Foreskin fibroblast (primary cell): ENCODE measurements at places on chromosomes 6 and 20.
A peak's percentile ranks its signal among the peaks of the same experiment; 100 is the strongest.

DNA sequence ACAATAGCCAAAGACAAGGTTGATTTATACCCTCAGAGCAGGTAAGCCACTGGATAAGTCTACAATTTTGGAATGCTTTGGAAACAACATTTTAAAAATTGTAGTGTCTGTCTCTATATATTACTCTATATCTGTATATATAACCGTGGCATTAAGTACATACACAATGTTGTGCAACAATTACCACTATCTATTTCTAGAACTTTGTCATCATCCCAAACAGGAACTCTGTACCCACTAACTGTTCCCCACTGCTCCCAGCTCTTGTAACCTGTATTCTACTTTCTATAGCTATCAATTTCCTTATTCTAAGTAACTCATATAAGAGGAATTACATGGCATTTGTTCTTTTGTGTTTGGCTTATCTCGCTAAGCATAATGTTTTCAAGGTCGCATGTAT lies 78.2 kb upstream of the ASCC3 start:
- no peak for DNase-seq

DNA sequence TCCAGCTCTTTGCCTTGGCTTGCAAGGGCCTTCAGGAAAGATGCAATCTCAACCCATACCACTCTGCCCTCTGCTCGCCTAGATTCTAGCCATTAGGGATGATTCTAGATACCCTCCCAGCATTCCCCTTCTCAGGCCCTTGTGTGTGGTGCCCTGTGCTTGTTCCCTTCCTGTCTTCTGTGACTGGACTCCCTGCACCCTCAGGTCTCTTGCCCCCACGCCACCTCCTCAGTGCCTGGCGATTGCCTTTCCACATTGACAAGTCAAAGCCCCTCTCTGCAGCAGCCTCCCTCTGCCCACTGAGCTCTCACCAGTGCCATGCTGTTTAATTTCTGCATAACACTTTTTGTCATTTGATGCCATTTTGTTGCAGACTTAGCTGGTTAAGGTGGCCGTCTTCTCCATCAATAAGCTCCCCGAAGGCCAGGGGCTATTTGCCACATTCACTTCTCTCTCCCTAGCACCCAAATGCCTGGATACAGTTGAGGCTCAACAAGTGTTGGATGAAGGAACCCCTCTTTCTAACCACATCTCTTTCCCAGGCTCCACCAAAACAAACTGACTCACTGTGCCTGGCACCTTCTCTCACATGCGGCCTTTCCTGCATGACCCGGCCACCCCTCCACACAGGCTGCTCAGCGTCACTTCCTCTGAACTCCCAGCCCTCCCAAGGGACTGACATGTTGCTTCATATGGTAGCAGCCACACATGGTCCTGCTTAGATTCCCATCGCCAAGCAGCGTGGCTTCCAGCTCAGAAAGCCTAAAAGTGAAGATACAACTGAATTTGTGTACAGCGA lies 4.6 kb upstream of the TXNDC5 start:
- DNase-seq, result peak; percentile 92

DNA sequence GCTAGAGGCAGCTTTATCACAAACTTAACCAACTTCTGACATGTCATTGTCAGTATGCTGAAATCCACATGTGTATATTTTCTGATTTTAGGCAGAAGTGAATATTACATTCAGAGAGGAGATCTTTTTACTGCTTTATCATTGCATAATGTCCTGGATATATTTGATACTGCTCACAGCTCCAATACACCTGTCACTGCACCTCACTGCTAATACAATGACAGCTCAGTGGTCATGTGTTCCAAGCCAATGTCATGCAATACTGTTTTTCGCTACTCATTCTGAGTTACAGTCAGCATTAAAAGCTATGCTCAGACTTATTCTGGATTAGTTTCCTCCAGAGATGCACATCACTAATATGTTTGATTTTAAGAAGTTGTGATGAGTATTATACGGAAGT lies 1604.6 kb downstream of the HACE1 start:
- no peak for DNase-seq

DNA sequence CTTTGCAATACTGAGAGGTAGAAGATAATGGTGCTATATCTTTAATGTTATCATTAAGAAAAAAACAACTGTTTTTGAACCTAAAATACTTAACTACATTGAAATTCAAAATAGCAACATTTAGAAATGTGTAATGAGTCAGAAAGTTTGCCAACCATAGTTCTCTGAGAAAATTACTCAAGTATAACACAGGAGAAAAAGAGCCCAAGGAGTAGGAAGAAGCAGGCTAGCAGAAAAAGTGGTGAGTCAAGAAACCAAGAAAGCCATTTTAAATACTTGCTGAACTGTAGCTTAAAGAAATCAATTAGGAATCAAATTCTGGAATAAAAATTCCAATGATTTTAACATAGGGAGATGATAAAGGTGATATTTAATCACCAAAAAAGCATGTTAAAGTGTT lies 181.0 kb upstream of the RSPO3 start:
- peak; percentile 24 for DNase-seq

DNA sequence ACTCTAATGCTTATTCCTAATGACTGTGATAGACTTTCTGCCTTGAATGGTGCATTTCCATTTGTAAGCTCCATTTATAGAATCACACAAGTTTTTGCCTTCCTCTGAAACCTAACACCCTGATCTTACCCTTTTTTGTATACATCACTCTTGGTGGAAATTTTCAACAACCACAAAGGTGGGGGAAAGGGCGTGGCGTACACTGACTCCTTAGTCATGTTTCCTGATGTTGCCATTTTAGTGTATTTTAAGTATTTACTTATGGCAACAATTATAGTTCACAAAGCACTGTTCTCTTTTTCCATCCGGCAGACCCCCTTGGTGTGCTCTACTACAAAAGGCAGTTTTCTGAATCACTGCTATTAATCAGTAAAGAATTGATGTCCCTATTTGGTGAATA lies 92.0 kb downstream of the ATXN1 start:
- DNase-seq, result peak; percentile 25

DNA sequence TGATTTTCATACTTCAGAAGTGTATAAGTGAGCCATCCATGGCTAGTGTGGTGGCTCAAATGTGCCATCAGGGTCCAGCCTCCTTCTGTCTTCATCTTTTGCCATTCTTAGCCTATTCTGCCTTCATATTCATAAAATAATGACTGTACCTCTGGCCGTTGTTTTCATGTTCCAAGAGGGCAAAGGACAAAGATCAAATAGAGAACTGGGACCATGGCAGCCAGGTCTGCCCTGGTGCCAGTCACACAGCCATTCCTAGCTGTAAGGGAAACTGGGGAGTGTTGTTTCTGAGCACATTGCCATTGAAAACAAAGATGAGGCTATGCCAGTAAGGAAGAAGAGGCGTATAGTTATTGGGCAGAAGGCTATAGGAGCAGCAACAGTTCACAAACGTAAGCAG lies 518.6 kb downstream of the TFAP2B start:
- DNase-seq, result no peak

- DNase-seq, result no peak
Observed at GRCh38 chr6:26246553-26246952, 118.4 kb upstream of the BTN3A2 start.

DNA sequence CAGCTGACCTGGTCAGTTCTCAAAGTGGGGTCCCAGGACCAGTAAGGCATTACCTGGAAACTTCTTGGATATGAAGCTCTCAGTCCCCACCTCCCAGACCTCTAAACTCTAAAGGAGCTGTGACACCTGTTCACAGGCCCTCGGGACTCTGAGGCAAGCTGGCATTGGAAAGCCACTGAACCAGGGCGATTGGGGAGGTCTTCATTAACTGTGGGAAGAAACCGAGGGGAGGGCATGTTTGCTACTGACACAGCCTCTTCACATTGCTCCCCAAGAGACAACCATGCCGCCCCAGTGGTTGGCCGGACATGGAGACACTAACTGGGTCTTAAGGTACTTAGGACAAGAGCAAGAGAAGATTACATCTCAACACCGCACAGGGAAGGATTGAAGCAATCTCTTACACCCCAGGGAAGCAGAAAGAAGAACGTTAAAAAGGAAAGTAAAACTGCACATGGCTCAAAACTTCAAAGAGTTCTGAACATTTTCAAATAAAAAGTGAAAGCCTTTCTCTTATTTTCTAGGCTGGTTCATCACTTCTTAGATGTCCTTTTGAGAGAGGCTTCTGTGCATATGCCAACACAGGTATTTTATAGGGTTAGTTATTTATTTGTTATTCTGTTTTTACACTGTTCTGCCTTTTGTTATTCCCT lies 210.0 kb upstream of the CST7 start:
- DNase-seq, result no peak

GRCh38 chr6:170107606-170108222 lies 183.2 kb downstream of the DLL1 start:
- DNase-seq, result no peak

DNA sequence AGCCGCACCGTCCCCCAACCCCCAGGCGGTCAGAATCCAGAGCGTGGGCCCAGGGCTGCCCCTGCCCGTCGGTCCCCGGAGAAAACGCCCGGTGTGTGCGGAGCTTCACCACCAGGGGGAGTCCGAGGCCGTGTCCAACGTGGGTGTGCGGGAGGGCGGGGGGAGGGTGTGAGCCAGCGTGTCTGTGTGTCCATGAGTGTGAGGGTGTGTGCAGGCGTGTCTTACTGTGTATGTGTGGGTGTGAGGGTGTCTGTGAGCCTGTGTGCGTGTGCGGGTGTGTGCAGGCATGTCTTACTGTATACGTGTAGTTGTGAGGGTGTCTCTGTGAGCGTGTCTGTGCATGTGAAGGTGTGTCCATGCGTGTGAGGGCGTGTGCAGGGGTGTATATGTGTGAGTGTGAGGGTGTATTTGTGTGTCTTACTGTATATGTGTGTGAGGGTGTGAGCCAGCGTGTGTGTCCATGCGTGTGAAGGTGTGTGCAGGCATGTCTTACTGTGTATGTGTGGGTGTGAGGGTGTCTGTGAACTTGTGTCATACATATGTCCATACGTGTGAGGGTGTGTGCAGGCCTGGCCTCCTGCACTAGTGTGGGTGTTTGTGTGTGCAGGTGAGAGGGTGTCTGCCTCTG lies 24.6 kb upstream of the GATA5 start:
- DNase-seq, result peak; percentile 36

GRCh38 chr6:169225131-169225576 lies 28.5 kb downstream of the THBS2 start:
- DNase-seq, result no peak

DNA sequence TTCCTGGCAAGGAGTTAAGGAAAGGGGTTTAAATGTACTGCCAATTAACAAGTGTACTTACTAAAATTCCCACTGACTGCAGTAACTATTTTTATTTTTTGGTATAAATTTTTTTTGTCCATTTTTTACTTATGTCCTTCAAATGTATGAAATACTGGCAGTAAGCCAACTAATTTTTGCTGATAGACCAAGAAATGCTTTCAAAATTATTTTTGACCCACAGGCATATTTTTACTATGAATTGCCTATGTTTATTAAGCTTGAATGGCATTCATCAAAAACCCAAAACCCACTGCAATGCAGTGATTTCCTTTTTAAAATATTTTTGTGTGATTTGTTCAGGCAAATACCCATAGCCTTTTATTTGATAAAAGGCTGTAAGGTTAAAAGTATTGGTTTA lies 560.1 kb downstream of the UTRN start:
- no peak for DNase-seq

DNA sequence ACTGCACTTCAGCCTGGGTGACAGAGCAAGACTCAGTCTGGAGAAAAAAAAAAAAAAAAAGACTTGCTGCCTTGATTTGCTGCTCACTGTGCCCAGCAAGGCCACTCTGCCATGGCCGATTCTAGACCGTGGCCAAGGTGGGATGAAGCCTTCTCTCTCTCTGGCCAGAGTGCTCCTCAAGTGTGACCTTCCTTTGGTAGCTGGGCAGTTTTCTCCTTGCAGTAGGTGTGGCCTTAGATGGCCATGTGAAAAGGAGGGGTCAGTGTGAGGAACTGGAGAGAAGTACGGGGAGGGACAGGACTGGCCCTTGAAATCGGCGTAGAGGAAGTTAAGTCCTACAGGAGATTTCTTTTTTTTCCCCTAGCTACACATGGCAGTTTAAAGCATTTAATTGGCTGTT lies 272.0 kb downstream of the ARID1B start:
- no peak for DNase-seq

GRCh38 chr6:156359912-156360311 lies 417.3 kb upstream of the ARID1B start:
- DNase-seq, result no peak

DNA sequence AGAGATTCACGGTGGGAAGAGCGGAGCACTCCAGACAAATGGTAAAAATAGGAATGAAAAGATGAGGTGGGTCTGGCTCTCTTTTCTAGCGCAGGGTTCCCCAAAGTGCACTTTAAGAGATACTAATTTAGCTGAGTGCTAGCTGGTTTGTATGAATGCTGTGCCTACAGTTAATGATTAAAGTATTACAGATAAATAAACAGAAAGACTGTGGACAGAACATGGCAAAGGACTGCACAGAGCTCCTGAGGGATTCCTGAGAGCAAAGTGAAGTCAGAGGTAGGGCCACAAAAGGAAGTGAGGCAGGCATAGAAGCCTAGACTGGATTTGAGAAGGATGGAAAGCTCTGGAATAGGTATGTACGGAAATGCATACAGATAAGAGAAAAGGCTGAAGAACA lies 114.5 kb downstream of the INSM1 start:
- no peak for DNase-seq

GRCh38 chr6:89260832-89261231 lies 43.7 kb upstream of the GABRR1 start:
- no peak for DNase-seq

DNA sequence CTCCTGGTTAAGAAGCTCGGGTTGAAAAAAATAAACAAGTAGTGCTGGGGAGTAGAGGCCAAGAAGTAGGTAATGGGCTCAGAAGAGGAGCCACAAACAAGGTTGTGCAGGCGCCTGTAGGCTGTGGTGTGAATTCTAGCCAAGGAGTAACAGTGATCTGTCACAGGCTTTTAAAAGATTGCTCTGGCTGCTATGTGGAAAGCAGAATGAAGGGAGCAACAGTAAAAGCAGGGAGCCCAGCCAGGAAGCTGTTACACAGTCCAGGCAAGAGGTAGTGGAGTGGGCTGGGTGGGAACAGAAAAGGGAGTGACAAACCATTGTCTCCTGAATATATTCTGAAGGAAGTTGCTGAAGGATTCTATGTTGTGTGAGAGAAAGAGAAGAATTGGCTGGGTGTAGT lies 2.0 kb downstream of the HFE start:
- DNase-seq, result no peak

GRCh38 chr6:134421501-134421900 lies 103.6 kb upstream of the SGK1 start:
- DNase-seq, result peak; percentile 79

- no peak for DNase-seq
Observed at GRCh38 chr6:137282254-137282653, 63.1 kb upstream of the IFNGR1 start.

GRCh38 chr20:63748070-63748933 lies 8.7 kb downstream of the SLC2A4RG start:
- no peak for DNase-seq

- no peak for DNase-seq
Observed at GRCh38 chr20:57262784-57263609, 3.4 kb downstream of the BMP7 start.

DNA sequence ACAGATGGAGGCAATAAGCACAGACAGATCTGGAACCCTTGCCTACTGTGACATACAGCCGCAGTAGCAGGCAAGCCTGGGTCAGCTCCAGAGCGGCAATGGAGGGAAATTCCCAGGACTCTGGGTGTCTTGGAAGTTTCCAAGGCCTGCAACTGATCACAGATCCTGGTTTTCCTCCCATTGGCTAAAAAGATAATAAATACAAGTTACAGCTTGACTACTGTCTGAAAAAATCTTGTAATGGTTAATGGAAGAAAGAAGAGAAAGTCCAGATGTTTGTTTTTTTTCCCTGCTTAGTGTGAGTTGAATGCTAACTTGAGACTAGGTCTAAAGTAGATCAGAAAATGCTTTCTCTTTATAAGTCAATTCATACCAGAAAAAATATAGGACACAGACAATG lies 307.6 kb downstream of the ALDH8A1 start:
- DNase-seq, result peak; percentile 54
